ENCODE measurements at places on chromosomes 13 and 19.

DNA sequence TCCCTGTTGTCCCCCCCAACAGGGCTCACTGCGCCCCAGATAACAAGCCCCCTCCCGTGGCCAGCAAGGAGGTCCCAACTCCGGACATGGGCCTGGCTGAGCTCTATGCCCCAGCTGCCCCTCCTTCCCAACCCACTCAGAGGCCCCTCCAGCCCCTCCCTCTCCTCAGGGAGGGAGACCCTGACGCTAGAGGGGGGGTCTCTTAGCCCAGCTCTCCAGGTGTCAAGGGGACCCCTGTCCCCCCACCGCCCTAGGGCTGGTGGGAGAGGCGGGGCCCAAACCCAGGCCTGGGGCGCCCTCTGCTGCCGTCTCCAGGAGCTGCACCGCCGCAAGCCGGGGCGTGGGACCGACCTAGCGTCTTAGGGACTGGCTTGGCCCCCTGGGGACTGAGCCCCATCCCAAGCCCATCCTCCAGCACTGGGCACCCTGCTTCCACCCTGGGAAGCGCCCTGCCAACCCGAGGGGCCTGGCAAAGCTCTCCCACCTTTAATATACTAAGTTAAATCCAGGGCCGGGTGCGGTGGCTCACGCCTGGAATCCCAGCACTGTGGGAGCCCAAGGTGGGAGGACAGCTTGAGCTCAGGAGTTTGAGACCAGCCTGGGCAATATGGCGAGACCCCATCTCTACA is 1.4 kb downstream of the GRIN3B start:
- no peak for DNase-seq

DNA sequence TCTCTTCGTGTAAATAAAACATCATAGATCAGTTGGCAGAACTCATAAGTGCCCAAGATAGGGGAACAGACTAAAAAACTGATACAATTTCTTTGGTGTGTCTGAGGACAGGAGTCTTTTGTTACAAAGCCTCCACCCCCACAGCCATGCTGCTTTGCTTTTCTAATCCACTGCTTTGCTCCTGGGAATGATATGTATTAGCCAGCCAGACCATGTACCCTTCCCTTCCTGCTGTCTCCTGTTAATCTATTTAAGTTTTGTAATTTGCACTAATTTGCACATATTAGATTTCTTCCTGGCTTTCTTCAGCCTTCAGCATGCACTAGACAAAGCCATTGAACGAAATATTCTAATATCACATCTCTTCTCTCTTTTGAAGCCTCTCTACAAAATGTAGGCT is 130.5 kb downstream of the MAB21L1 start:
- no peak for DNase-seq

GRCh38 chr19:13172346-13173138 is 22.3 kb downstream of the IER2 start:
- DNase-seq: peak; percentile 81

DNA sequence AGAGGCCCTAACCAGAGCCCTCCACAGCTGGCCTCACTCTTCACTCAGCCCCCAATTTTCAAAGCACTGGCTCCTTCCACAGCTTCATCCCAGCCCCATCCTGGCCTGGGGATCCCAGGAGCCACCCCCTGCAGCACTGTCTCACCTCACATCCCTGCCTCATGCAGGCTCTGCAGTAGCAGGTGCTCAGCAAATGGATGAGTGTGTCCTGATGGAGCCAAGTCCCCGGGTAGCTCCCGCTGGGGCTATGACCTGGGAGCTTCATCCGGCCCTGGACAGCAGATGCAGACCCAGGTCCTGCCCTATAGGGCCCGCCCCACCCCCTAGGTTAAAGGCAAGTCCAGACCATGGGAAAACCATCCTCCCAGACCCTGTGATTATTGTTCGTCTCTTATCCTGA is 143.2 kb upstream of the ZNF507 start:
- no peak for DNase-seq

GRCh38 chr13:34161931-34162543 is 344.1 kb downstream of the RFC3 start:
- peak; percentile 94 for DNase-seq

DNA sequence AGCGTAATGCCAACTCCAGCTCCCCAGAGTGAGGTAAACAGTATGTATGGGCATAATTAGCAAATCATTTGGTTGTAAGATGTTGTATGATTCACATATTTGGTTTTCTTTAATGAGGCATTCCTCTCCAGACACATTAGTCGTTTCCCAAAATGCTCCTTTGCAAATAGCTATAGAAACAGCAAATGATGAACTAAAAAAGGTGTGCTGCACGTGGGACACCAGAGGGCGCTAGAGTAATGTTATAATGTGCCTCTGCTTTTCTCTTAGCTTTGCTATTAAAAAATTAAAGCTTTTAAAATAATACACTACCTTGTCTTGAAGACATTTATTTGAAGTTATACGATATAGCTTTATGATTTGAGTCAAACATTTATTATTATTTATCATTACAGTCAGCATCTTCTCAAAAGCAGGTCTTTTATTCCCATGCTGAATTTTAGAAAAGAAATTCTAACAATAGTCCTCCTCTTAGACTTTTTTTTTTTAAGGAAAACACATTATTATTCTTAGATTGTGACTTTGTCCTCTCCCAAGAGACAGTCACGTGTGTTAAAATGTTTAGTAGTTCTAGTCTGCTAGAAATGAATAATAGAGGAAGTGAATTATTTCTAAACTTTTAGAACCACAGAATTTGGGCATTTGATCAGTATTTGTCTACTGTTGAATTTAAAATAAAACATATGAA is 121.6 kb upstream of the FRY start:
- DNase-seq: peak; percentile 54

- peak; percentile 52 for DNase-seq
Measured at GRCh38 chr19:55005684-55006488, 32.2 kb downstream of the GP6 start.

- DNase-seq: peak; percentile 64
Measured at GRCh38 chr13:94435604-94436226, 43.8 kb downstream of the DCT start.

DNA sequence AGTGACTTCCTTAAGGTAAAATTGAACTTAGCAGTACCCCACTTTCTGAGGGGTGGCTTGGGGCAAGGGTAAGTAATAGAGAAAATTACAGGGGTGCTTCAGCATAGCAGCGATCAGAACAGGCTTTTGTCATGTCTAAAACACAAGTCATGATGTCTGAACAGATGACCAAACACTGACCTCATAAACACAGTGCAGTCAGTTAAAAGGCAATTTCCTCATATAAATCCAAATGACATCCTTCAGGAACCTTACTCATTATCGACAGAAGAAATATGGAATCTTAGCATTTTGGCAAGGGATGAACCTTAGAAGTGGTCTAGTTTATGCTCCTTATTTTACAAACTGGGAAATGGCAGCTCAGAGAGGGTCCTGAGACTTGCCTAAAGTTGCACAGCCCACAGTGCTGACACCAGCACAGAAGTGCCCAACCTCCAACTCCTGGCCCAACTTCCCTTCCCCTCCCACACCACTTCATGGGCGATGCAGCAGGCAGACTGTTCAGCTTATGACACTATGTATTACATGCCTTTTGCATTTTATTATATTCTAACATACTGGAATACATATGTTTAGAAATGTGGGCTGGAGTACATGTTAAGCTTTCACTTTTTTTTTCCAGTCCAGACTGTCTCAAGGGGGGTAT is 3.6 kb downstream of the GJA3 start:
- no peak for DNase-seq

- no peak for DNase-seq
Measured at GRCh38 chr19:33510462-33511194, 11.0 kb downstream of the PEPD start.

- DNase-seq: no peak
Measured at GRCh38 chr13:47548294-47548840, 452.7 kb downstream of the SUCLA2 start.

GRCh38 chr19:31706691-31707620 is 357.7 kb upstream of the TSHZ3 start:
- DNase-seq: no peak

DNA sequence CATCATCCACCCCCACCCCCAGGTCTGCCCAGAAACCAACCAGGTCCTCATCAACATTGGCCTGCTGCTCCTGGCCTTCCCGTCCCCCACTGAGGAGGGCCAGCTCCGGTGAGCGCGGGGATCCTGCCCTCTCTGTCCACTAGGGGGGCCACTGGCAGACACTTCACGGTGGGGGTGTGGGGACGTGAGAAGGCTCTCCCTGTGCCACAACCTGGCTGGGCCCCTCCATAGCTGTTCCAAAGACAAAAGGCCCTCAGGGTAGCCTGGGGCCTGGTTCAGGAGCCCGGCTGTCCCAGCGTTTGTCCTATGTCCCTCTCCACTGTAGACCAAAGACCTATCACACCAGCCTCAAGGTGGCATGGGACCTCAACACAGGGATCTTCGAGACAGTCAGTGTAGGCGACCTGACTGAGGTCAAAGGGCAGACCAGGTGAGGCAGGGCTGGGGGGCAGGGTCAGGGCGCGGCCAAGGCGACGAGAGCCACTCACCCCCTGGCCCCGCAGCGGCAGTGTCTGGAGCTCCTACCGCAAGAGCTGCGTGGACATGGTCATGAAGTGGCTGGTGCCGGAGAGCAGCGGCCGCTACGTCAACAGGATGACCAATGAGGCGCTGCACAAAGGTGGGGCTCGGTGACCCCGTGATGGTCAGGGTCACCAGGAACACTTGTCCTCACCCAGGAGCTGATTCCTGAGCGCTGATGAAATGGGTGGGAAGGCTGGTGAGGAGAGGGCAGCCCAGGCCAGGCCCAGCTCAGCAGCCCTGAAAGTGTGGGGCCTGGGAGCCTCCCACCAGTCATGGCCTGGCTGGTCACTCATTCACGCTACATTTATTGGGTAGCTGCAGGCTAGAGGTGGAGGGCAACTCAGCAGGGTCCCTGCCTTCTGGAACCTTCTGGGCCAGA is 7.9 kb downstream of the DCAF15 start:
- no peak for DNase-seq

GRCh38 chr13:89066868-89067466 is 1395.8 kb downstream of the SLITRK5 start:
- peak; percentile 65 for DNase-seq

DNA sequence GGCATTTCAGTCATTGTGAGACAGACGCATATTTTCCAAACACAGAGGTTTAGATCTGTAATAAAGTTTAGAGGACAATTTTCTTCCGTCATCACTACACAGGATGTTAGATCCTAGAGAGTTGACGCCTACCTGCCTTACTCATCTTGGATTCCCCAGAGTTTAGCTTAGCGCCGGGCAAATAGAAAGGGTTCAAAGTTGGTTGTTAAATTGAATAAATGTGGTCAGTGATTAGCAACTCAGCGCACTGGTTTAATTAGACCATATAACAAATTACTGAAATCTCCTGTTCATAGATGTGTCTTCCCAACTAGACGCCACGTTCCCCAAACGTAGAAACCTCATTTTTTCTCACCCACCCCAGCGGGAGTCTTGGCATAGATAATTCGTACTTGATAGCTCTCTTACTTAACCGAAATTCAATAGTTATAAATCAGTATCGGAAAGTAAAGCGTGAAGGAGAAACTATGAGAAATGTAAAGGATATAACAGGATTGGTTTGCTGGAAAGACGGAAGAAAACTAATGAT is 726 bp upstream of the UFM1 start:
- DNase-seq: peak; percentile 20

DNA sequence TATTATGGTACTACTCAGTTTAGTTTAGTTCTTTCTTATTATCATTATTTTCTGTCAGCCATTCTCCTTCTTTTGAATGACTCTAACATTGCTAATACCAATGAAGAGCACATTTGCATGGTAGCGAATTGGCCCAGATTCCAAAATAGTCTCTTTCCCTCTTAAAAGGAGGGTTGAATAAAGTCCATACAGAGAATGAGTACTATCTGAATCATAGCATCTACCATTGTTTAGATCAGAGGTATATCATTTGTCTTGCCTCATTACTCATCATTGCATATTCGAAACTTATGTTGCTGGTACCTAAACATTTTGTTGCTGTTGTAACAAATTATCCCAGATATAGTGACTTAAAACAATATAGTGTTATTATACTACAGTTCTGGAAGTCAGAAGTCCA is 1235.3 kb upstream of the ATXN8OS start:
- DNase-seq: no peak

DNA sequence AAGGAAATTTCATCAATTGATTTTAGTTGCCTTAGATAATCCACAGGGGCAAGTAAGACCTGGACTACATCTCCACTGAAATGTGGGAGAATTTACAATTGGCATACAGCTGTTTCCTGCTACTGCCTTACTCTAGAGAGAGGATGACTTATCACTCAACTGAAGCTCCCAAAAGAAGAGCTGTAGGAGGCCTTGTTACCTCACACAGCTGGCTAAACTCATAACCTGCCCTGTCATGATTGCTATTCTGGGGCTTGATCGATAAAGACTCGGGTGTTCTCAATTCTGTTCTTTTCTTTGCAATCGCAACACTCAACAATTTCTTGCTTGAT is 1396.4 kb downstream of the EFNB2 start:
- no peak for DNase-seq

DNA sequence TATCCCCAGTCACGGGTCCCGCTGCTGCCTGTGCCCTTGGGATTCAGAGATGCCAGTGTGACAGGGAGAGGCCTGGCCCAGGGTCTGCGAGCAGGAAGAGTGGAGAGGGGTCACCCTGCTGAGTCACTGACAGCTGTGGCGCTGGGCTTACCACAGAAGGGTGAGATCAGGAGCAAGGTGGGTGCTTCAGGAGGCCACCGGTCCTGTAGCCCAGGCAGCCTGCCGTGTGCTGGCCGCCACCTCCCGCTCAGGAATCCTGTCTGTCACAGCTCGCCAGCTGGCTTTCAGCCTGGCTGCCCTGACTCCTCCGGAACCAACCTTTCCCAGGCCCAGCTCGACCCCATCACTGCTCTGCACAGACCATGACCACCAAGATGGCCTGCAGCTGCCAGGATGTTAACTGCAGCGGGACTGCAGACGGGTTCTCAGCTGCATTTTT is 25.3 kb downstream of the NAXD start:
- no peak for DNase-seq

- DNase-seq: no peak
Measured at GRCh38 chr19:11973019-11973810, 8.4 kb downstream of the ZNF763 start.

DNA sequence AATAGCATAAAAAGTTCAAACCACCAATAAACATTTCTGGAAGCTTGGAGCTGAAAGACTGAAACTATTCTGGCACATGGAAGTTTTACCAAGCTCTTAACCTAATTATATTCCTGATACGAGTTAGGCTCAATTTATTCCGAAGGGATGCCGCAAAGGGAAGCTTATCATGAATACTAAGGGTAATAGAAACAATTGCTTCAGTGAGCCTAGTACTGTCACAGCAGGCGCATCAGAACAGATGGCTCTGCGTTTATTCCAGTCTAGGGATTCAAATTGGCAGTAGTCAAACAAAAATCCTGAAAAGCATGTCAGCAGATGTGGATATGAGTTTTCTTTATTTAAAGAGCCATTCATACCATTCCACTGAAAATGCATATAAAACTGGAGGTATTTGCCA is 779.5 kb downstream of the GPC5 start:
- no peak for DNase-seq

GRCh38 chr19:15247107-15248014 is 15.1 kb upstream of the EPHX3 start:
- DNase-seq: no peak
